Erythroblast (primary cell): ENCODE measurements at places on chromosomes 16 and 17.

GRCh38 chr17:59154292-59154720 is 680 bp downstream of the SKA2 start:
- peak; percentile 69 for DNase-seq

GRCh38 chr16:81688182-81688581 is 90.9 kb upstream of the PLCG2 start:
- no peak for DNase-seq

DNA sequence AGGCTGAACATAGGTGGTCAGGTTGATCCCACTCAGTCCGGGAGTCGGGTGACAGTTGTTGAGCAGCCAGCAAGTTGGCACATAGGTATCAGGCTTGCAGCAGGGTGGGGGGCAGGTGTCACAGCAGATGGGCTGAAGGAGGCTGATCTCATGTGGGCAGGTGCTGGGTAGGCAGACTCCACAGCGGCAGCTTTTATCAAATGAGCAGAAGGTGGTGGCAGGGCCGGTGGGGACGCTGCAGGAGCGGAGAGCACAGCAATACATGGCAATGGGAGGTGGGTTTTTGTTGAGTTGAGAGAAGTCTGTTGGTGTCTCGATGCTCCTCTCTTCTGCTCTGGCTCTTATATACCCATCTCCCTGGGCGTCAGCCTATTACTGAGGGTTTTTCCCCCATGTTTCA is at the start of gene KRTAP3-1:
Gene KRTAP3-1 (minus strand): TSS at position 318 of the 400 bp plus-strand sequence. CDS start 54 bp downstream, at position 264.
- DNase-seq = no peak

DNA sequence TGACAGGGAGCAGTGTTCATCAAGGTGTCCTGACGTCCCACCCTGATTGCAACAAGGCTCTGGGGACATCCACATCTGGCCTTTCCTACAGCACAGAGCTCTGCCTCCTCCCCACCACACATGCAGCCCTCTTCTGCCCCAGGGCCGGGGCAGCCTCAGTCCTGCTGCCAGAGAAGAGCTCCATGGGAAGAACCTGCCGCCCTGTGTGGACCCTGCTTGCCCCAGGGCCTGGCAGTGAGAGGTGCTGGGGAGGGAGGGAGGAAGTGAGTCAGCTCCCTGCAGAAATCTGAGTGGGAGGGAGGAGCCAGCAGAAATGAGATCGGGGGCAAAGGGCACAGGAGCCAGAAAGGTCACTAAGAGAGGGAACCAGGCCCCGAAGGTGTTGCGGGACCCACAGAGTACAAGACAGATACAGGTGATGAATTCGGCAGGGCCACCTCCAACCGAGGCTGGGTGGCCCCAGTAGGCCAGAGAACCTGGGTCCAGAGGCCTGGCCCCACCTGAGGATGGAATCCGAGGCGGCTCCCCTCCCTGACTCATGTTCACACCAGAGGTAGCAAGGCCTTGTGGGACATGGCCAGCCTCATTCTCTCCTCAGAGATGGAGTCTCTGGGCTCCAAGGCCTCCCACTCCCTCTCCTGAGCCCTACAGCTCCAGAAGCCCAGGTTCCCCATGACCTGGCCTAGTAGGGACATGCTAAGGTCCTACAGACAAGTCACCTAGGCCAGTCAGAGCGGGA is 24.8 kb downstream of the MYO18A start:
- DNase-seq = no peak

GRCh38 chr17:33375103-33375502 is 82.0 kb upstream of the ASIC2 start:
- DNase-seq = no peak

- no peak for DNase-seq
These were observed 32.8 kb upstream of the TBX2 start for GRCh38 chr17:61366715-61367413.

DNA sequence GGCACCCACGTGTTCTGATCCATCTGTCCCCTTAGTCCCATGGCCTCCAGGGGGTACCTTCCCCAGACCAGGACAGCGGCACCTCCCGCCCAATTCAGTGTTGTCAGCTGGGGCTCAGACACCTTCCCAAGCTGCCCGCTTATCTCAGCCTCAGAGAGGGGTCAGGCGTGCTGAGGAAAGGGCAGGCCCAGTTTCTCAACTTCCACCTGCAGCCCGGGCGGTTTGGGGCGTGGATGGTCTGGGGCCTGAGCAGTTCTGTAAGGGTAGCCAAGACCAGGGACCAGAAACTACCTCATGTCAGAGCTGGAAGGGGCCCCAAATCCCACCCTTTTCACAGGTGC is 5.1 kb downstream of the PLCD3 start:
- no peak for DNase-seq

DNA sequence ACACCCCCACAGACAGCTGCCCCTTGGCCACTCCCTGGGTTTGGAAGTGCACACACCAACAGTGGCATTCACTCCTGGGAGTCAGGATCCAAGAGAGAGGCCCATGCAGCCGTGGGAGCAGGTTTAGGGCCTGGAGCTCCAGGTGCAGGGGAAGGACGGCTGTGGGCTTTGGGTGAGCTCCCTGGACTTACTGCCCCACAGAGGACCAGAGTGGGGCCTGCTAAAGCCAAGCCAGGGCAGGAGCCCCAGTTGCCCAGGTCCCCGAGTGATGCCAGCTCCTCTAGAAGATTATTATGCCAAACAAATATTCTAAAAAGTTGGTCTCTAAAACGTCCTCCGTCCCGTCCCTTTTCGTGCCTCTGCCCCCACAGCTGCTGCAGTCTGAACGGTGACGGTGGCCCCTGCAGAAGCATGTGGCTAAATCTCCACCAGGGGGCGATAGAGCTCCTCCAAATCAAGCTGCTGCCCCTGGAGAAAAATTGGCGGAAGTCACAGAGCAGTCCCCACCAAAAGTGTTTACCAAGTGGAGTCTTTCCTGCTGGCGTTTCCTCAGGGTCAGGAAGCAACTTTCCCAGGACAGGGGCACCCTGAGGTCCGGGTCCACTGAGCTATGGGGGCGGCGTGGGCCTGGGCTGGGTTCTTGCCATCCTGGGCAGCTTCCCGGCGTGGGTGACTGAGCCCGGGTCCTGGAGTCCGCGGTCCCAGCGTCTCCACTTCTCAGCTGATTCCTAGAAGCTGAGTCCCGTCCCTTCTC is 4.2 kb downstream of the ARMC7 start:
- DNase-seq = peak; percentile 97

DNA sequence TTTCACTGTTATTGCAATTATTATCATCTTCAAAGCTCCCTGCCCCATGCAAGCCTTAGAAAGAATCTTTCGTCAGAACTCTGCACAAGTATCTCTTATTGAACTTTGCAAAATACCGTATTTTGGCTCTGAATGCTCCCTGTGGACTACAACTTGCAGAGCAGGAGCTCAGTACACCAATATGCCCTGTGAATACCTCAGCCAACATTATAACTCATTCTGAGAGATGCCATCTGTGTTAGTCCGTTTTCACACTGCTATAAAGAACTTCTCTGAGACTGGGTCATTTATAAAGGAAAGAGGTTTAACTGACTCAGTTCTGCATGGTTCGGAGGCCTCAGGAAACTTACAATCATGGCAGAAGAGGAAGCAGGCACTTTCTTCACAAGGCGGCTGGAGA is 87.2 kb upstream of the XYLT1 start:
- DNase-seq = no peak

GRCh38 chr17:61794792-61795191 is 68.5 kb downstream of the BRIP1 start:
- no peak for DNase-seq

DNA sequence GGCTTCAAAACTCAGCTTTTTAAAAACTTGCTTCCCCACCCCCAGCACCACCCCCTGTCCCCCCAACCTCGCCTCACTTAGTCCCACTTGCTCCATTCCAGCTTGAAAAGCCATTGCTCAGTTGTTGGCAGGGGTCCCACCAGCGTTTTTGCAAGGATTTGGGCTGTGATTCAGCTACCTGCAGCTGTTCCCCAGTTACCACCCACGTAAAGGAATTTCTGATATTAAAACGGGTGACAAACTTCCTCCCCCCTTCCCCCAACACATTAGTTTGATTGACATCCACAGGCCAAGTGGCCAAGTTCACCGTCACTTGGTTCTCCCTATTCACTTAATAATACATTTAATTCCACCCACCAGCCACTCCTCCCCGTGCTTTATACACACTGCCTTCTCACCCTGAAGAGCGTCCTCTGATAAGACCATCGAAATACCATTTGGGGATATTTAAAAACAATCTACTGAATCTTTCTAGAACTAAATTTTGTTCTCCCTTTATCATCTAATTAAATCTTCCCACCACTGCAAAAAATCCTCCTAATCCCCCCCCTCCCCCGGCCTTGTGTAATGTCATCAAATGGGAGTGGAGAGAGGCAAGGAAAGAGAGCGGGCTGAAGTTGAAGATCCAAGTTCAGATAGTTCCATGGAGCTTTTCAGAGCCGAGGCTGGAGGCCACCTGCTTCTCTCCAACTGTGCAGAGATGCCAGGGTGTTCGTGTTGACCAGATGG is 55.1 kb downstream of the SOX9 start:
- no peak for DNase-seq

DNA sequence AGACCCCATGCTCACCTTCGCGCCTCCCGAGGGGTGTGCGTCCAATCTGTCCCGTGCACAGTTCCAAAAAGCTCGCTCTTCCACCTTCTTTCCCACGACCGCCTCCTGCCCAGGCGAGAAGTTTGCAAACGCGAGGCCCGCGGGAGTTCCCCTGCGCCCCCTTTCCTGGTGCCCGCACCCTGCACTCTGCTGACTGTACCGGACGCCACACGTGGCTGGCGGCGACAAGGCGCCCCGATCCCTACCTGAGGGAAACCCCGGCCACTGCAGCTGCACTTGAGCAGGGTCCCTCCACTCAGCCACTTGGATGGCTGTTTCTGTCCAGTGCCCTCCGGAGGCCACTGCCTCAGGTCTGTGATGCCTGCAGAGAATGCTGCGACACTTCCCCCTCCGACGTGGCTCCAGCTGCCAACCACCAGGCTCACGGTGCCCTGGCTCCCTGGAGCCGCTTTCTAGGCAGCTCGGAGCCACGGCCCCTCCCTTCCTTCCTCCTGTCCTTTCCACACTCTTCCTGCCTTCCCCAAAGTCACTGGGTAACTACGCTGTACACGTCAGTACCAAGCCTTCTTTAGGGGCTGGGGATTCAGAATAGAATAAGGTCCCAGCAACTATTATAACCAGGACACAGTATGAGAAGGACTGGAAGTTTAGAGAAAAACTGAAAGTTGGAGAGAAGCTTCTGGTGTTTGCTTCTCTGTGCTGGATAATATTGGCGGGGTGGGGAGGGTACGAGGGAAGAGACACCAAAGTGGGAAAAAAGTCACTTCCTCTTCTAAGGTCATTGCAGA is at the start of gene MLKL:
Gene MLKL (minus strand): TSS at position 425 of the 788 bp plus-strand sequence. CDS start 5,105 bp downstream, outside the sequence.
- DNase-seq = peak; percentile 36

DNA sequence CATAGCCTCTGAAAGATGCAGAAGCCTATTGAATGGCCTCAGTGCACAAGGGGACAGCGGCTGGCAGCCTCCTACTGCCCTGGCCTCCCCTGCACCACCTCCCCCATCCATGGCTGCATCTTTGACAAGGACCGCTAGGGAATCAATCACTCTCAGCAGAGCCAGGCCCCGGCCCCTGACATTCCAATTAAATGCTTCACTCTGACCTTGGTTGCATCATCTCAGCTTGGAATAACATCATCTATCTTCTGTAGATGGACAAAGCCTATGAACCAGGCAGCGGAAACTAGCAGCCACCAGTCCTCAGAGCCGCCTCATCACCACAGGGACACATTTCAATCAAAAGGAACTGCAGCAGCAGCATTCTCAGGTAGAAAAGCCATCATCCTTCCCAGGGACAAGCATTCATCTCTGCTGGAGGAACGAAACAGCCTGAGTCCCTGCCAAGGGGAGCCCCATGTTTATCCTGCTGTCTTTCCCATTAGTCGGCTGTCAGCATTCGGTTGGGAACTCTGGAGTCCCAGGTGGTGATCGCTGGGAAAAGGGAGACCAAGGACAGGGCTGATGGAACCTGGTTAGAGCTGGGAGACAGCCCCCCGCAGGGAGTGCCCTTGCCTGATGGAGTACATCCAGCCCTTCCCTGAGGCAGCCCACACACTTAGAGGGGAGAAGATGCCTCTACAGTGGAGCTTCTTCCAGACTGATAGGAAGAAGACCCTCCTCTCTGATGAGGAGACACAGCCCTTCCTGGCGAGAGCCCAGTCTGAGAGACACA is 11.5 kb upstream of the TMEM132E start:
- DNase-seq = no peak

- peak; percentile 17 for DNase-seq
These were observed 328.7 kb downstream of the WWOX start for GRCh38 chr16:78428193-78428592.
